ENCODE measurements at places on chromosomes 2 and 18. TPM values are rescaled to one million over a fixed set of nuclear protein-coding genes. Genes with fewer than 3 reads are reported as not detected.

TSPYL6 gene
- total RNA-seq = 0.21 TPM

PROC gene
- total RNA-seq = not detected

GPR45 gene
- total RNA-seq = not detected

PJVK gene
- 2.8 TPM for total RNA-seq

ACOXL gene
- not detected for total RNA-seq

SLC25A52 gene
- total RNA-seq = not detected

DLGAP1 gene
- 4.4 TPM for total RNA-seq

C2orf81 gene
- 1.0 TPM for total RNA-seq

FAM98A gene
- total RNA-seq = 28.9 TPM

DNA sequence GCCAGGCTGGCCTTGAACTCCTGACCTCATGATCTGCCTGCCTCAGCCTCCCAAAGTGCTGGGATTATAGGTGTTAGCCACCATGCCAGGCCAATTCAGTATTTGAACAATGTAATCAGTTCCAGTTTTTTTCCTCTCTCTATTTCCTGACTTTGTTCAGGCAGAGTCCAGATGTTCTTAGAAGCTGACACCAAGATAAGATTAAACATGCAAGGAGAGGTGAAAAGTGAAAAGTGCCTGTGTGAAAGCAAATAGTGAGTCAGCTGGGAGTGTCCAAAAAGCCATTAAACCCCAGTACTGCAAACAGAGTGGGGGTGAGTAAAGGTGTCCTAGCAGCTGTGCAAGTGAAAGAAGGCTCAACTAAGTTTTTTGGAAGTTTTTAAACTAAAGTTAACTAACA, 231.5 kb downstream of the PTH2R start:
- DNase-seq = no peak

DNA sequence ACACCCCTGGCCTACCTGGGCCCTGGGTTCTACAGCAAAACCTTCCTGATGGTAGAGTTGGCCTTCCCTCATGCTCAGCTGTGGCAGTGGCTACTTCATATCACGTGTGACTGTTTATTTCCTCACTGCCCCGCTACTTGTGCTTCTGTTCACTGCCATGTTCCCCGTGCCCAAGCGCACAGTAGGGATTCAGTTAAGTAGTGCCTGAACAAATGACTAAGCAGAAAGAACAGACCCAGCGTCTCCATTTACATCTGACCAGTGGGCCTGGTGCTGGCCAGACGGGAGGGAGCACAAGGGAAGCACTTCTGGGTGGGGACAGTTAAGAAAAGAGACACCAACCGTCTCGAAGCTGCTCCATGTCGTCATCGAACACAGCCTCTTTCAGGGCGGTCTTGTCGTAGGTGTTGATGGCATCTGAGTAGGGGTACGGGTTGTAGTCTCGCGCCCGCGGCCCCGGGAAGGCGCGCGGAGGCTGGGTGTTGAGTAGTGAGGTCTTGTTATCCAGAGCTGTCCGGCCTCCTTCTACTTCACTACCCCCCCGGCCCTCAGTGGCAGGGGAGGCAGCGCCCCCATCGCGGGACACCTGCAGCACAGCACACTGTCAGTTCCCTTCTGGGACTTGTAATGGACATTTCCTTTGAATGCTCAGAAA, 82.4 kb upstream of the TFCP2L1 start:
- DNase-seq = no peak

DNA sequence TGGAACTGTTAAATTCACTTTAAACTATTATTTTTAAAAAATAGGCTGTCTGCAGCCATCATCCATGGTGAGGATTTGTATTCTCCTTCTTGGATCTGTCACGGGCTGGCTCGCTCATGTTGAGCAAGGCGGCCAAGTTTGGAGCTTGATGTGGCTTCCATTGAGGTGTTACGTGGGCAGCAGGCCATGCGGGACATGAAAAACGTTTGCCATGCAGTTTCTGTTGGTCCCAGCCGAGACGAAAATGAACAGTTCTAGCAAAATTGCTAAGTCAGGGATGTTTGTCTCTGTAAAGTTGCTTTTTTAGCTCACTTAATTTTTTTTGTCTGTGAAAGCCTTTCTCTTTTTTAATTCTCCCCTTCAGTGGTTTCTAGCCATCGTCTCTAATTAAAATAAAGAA, 70.2 kb upstream of the MGAT5 start:
- DNase-seq = no peak

DNA sequence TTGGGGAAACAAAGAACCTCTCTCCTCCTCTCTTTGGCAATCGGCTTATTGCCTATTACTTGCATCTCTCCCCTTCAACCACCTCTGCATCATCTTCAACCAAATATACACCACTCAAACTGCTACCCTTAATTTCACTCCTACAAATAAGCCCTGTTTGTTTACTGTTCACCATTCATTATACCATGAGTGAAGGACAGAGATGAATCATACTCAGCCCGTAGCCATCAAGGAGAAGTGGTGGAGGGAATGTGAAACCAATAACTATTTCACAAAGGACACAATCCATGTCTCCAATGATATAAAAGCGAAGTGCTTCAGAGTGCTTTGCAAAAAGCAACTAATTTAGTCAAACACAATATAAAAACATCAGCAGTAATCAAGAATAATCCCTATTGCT, 76.8 kb downstream of the CACNB4 start:
- DNase-seq = no peak

- peak; percentile 14 for DNase-seq
Observed at GRCh38 chr2:154698721-154699574, 453 bp downstream of the KCNJ3 start.

- no peak for DNase-seq
Observed at GRCh38 chr2:167215595-167215994, 327.3 kb downstream of the XIRP2 start.

DNA sequence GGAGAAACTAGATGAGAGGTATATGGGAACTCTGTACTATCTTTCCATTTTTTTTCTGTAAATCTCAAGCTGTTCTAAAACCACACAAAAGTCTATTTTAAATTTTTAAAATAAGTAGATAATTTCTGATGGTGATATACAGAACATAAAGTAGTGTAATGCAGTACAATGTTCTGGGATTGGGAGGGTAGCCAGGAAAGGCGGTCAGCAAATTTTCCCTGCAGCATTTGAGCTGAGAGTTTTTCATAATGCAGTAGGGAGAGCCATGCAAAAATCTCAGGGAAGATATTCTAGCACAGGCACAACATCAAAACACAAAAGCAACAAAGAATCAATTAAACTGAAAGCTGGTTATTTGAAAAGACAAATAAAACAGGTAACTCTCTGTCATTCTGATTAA, 141.5 kb downstream of the NCKAP5 start:
- DNase-seq = no peak

DNA sequence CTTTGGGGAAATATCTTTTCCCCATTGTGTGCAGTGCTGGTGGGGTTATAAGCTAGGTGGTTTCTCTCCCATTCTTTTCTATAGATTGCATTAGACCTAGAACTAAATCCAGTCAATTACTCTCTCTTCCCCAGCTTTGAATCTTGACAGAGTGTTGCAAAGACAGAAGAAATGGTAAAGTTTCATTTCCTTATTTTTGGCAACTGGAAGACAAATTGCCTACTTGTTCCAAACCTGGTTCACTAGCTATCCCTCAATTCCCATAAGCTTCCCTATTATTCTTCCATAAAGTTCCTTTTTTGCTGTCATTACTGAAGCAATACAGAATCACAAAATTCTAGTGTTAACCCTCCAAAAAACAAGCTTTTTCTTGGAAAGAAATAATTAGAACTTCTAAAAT, 94.0 kb upstream of the ITGA4 start:
- DNase-seq = no peak

DNA sequence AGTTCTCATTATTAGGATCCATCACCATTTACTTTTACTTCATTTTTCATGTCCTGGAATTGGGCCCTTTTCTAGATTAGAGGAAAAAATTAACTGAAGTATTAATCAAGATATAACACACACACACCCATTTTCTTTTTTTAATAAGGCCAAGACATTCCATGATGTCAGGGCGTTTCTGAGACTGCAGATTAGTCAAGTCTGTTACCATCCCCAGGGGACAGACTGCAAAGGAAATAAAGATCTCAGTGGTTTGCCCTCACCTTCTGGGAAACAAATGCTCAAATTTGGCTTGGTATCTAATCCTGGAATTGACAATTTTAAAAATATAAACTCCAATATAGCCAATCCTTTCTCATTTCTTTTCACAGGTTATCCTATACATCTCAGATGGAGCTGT, 27.4 kb downstream of the RMP24 start:
- DNase-seq = no peak

DNA sequence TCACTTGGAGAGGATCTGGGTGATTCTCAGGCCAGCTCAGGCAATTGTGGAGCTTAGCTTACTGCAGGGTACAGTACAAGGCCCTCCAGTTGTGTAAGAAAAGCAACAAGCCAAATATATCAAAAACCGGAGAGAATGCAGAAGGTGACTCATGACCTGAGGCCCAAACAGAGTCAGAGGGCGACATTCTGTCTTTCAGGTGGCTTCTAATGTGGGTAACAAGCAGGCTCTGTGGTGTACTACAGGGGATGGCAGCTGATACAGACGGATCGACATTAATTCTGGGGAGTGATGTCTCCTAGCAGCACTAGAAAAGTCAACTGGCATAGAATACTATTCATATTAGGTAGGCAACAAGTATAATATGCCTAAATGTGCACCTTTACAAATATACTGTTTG, 219.5 kb upstream of the SOX11 start:
- no peak for DNase-seq

GRCh38 chr2:227335713-227336112, 10.7 kb downstream of the MFF start:
- no peak for DNase-seq

- no peak for DNase-seq
Observed at GRCh38 chr18:27223526-27224291, 38.6 kb upstream of the CHST9 start.

Data from tongue (tissue), 3 donors.